GM06990 (cell line): ENCODE measurements at places on chromosomes 6 and 20.
A peak's percentile ranks its signal among the peaks of the same experiment; 100 is the strongest.

- no peak for DNase-seq
Observed at GRCh38 chr6:17536586-17536985, 63.5 kb upstream of the FAM8A1 start.

DNA sequence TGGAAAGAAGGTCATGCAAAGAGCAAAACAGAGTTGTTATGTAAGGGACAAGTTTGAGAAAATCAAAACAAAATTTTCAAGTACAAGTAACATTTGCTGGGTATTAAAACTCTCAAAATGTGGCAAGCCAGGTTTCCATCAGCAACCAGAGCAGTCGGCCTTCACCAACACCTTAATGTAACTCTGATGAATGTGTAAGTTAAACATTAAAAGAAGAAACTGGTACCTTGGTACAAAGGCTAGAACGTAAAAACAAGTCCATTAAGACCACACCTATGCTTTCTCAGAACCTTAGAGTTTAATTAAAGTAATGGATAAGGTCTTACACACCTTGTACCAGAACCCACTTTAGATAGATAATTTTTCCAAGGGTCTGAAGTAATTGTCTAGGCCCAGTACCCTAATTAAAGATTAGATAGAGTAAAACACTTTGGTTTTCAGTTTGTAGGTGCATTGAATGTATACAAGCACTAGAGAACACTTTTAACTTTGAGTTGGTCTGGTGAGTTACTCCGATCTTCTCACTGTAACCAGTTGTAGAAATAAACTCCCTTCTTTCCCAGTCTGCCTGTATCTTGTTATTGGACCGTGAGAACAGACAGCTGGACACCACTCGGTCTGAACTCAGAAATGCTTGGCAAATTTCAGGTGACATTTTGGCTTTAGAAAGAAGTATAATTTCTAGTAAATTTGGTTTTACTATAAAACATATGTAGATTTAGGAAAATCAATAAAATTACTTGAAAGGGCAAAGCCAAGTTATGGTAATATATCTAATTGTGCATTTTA is 319.4 kb downstream of the HTR1B start:
- DNase-seq: no peak

- DNase-seq: no peak
Observed at GRCh38 chr6:72559555-72559954, 62.3 kb upstream of the KCNQ5 start.

GRCh38 chr6:36962874-36963273 is 8.3 kb downstream of the PI16 start:
- DNase-seq: peak; percentile 37

DNA sequence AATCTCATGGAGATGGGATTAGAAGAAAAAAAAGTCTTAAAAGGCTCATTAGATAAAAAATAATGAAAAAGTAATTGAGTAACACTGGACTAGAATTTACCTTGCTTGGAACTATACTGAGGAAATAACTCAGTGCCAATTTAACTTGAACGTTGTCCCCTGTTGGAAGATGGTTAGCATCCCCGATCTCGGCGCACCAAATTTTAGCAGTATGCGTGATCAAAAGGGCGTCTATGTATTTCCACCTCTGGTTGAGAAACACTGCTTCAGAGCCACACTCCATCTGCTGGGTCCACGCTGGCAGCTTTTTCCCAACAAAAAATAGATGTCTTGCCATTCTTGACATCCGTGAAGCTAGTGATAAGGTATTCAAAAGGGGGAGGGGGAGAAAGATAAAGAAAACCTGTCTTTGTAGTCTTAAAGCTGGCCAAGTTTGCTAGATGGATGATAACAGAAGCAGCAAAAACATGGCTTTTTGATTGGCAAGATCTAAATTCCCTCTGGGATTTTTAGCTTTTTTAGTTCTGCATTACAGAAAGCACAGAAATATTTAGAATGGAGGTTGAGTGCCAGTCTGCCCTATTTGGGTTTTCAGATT is 6.4 kb downstream of the HINT3 start:
- DNase-seq: no peak

DNA sequence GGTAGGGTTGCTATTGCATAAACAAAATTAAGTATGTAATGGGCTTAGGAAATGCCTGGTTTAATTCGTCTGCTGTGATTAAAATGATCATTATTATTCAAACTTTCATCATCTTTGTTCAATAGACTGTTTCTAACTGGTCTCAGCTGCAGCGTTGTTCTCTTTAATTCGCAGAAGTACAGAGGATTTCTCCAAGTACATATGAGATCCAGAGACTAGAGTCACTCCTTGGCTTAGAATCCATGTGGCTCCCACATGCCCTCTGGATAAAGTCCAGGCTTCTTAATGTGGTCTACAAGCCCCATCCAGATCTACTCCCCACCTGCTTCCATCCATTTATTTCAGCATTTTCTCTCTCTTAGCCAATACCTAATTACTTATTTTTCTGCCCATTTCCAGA is 1.1 kb upstream of the ZBTB24 start:
- DNase-seq: no peak

GRCh38 chr6:84282550-84282949 is 55.1 kb upstream of the CEP162 start:
- no peak for DNase-seq

DNA sequence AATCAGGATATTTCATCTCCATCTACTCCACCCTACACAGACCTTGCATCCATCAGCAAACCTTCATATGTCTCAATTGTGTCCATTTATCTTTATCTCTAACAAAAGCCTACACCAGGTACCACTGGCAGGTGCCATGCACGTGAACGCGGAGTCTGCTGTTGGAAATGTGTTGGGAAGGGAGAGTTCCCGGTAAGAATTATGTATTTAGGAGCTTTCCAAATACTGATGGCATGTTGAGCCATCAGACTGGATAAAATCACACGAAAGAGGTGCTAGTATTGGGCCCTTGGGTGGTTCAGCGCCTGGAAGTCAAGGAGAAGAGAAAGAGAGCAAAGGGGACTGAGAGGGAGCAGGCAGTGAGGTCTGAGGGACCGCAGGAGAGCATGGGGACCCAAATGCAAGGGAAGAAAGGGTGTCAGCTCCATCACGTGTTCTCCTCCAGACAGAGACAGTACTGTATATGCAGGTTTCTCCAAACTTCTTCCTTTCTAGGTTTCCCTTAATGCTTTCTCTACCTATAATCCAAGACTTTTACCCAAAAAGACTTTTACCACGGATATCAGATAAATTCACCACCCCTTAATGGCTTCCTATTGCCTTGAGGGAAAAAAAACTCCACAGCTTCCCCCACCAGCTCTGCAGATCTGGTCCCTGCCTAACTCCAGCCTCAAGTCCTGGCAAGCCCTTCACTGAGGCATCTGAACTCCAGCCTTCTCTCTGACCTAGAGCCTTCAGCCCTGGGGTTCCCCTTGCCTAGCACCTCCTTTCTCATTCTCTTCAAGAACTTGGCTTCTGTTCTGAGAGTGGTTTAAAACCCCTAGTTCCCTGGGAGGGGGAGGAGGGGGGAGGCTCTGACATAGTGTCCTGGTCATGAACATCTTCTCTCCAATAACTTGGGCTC is 4.8 kb upstream of the ZNF217 start:
- no peak for DNase-seq

DNA sequence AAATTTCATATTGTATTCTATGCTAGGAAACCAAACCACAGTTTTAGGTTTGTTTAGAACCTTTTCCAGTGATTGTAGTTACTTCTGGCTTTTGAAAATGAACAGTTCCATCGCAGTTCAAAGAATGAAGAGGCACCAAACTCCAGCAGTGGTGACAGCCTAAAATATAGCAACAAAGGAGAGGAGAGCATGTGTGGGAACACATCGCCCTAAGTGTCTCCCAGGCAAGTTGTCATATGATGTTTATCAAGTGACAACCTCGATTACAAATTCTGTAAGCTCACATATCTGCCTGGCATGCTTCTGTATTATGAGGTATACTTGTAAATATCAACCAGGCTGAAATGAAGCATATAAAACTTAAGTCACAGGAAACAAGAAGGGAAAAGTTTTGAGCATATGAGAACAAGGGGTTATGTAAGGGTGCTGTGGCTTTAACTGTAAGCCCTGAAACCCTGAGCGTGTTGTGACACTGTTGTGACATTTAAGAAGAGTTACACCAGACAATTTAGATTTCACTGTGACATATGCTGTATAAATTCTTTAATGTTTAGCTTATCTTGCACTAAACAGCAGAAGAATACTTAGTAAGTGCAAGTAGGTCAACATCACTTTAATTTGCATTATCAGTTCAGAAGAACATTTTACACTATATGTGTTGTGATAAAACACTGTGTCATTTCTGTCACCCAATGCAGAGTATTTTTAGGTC is 29.1 kb upstream of the FBXL4 start:
- DNase-seq: no peak

- DNase-seq: peak; percentile 83
Observed at GRCh38 chr6:5302220-5302946, 41.1 kb downstream of the FARS2 start.

DNA sequence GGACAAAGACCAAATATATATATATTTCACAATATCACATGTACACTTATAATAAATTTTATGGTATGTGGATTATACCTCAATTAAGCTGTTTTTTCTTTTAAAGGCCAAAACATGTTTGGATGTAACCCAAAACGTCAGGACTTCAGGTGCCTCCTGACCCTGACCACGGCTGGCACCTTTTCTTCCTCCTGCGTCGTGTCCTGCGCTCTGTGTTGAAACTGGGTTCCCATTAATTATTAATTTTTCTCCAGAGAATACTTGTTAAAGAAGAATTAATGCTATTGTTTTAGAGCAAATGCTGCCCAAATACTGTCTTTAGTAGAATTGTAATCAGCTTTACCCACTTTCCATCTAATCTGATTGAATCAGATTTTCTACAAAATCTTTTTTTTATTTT is 46.7 kb upstream of the VSX1 start:
- no peak for DNase-seq

DNA sequence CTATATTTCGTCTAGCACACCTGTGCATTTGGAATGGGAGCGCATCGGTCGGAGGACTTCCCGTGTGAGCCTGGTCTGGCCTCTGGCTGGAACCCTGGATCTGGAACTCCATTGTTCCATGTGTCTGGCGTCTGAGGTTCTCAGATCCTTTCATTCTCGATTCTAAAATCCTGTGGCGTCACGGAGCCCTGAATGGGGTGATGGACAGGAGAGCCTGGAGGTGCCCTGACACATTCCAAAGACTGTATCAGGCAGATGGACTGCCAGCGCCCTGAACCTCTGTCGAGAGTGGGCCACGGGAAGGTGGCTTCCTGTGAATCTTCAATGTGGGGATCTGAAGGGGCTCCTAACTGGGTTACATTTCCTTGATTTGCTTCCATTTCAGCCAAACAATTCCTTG is 20.6 kb downstream of the MYH7B start:
- no peak for DNase-seq

DNA sequence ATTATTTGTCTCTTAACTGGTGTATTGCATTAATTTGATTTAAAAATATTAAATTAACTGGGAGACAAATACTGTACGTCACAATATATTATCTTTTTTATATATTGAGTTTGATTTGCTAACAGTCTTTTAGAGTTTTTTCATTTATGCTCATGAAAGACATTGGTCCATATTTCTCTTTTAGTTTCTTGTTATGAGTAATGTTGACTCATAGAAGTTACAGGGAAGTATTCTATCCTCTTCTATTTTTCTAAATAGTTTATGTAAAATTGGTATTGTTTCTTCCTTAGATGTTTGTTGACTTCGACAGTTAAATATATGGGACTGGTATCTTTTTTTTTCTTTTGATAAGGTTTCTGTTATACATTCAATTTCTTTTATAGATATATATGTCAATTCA is 1115.6 kb upstream of the CITED2 start:
- no peak for DNase-seq

DNA sequence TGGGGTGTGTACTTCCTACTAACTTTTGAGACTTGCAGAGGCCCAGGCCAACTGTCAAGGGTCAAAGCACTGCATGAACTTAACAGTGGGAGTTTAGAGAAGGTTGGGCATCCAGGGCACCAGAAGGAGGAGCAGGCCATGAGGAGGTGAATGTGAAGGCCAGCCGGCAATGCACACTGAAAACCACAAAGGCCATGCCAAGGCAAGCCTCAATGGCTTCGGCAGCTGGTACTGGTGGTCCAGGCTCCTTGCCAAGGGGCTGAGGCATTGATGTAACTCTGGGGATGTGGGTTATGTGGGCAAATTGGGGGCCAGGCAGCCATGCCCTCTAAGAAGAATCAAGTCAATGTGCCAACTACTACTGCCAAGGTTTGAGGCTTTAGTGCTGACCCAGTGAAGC is 222.4 kb downstream of the UNC5CL start:
- DNase-seq: no peak

DNA sequence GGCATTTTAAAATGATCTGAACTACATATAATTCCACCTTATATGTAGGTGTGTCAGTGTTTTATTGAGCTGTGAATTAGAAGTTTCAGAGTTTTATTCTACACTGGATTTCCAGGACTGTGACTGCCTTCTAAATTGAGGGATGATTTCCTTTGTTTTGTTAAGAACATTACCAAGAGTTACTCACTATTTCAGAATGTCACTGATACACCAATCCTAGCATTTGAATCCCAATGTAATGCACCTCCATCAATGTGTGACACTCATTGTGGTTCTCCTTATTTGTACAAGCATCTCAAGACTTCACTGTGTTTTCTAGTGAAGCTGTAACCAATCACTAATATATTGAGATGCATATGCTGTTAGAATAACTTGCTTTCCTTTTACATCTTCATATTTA is 86.8 kb downstream of the PLCB1 start:
- DNase-seq: no peak

GRCh38 chr20:40683221-40683893 is 5.7 kb downstream of the MAFB start:
- no peak for DNase-seq

- DNase-seq: no peak
Observed at GRCh38 chr20:8388141-8388540, 256.1 kb downstream of the PLCB1 start.

GRCh38 chr20:17612287-17612991 is 42.6 kb downstream of the DSTN start:
- no peak for DNase-seq

GRCh38 chr20:11379257-11380011 is 538.3 kb upstream of the BTBD3 start:
- DNase-seq: no peak

DNA sequence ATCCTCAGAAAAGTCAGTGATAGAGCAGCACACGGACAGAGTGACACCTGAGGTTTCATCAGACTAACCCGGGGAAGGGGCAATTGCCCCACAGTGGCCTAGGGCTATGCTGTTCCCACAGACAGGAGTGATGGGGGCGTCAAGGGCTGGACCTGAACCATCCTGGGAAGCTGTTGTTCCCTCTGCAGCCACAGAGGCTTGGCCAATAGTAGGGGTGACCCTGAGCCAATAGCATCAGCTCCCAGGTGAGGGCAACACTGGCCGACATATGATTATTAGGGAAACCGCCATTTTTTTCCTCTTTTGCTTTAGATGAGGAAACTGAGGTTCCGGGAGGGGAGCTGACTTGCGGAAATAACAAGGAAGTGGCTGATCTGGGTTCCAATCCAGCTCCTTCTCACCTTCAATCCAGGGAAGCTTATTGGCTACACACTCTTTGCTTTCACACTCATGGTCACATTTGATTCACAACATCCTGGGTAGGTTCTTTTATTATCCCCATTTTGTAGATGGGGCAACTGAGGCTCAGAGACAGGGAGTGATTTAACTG is 126.0 kb downstream of the BMP7 start:
- DNase-seq: no peak

- DNase-seq: no peak
Observed at GRCh38 chr20:43983359-43983758, 68.7 kb downstream of the TOX2 start.
